ENCODE measurements at places on chromosomes 7 and 10.

GRCh38 chr7:131726686-131727085 lies 170.3 kb upstream of the PODXL start:
- DNase-seq = no peak

GRCh38 chr10:18501198-18501597 lies 150.2 kb downstream of the NSUN6 start:
- peak; percentile 31 for DNase-seq

DNA sequence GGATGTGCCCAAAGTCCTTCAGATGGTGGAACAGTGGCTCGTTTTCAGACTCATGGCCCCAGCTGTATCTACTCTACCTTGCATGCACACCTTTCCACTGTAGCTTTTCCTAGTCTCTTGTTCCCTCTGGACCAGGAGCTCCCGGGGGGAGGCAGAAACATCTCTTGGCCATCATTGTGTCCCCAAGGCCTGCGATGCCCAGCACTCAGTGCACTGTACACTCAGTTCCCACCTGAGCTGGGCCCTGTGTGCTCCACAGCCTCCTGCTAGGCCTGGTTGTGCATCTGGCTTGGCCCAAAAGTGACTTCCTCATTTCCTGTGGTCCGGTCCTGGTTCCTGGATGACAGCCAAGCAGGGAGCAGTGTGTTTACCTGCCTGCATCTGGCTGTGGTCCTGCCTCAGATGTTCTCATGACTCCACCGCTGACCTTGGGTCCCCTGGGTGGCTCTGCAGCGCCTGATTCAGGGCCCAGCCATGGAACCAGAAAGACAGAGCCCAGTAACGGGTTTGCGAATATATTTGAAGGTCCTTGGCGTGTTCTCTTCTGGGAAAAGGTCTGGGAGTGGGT lies 9.9 kb upstream of the DOCK1 start:
- no peak for DNase-seq

DNA sequence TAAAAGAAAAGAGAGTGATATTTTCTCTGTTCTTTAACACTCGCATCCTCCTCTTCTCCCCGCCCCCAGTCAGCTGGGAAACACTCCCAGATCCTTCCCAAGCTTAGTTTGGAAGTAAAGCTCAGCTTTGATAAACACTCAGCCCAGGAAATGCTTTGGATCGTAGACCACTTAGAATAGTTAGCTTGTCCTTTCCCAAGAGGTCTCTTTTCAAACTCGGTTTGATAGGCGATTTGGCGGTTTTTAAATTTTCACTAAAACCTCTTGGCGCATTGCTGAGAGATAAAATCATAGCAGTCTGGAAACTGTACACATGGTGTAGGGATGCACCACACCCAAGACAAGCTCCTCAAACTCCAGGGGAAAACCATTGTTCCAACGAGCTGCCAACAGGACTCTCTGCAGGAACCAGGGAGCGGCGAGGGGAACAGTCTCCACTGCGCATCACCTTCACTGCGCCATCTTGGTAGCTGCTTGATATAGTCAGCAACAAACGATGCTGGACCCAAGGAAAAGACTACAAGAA lies 22.3 kb downstream of the SMURF1 start:
- no peak for DNase-seq

GRCh38 chr7:159013181-159013690 lies 131.4 kb downstream of the VIPR2 start:
- DNase-seq = no peak

Measured in astrocyte of the spinal cord (primary cell).